NCI-H774 (cell line): ENCODE measurements at places on chromosomes 11 and 22.

GRCh38 chr11:15585602-15586331, 471.0 kb downstream of the INSC start:
- no peak for DNase-seq

- DNase-seq = no peak
These were observed 49.3 kb upstream of the CLPB start for GRCh38 chr11:72483412-72484186.

- no peak for DNase-seq
These were observed 1.7 kb downstream of the PDE3B start for GRCh38 chr11:14645015-14645912.

DNA sequence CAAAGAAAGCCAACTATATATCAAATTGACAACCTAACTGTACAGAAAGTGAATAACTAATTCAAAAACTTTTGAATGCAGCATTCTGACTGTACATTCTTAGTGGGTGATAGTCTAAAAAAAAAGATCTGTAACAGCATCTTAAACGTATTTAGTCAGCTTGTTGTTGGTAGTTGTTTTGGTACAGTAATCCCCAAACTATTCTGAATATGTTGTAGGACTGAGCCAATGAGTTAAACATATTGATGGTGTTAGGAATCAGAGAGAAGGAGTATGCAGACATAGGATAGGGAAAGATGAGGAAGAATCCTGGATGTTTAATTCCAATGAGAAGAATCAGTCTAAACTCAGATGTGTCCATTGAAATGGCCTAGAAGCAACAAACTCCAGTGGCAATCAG, 41.9 kb upstream of the KIRREL3 start:
- DNase-seq = no peak

- DNase-seq = no peak
These were observed 5.5 kb upstream of the IGF2 start for GRCh38 chr11:2144544-2145248.

DNA sequence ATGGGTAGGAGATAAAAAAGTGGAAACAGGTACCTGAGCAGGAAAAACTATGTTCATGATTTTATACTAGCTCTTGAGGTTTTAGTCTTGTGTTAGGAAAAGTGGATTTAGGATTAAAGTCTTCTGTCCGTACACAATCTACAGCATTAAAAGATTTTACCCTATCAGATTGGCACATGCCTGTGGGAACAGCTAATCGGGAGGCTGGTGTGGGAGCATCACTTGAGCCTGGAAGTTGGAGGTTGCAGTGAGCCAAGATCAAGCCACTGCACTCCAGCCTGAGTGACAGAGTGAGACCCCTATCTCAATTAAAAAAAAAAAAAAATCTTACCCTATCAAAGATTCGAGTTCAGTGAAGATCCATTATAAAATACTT, 12.2 kb upstream of the CRKL start:
- DNase-seq = no peak
